SJCRH30 (cell line): ENCODE measurements at places on chromosomes 3 and 15. TPM values are rescaled to one million over a fixed set of nuclear protein-coding genes. Genes with fewer than 3 reads are reported as not detected.

ABHD5 gene
- 7.9 and 11.2 TPM in 2 replicates for total RNA-seq

CATSPER2 gene
- total RNA-seq, result 1.3 and 1.4 TPM in 2 replicates

RAB6B gene
- 0.58 and 1.4 TPM in 2 replicates for total RNA-seq

MINDY2 gene
- total RNA-seq, result 38.3 and 42.3 TPM in 2 replicates

INTS14 gene
- total RNA-seq, result 41.9 and 47.6 TPM in 2 replicates

CCK gene
- not detected in 2 replicates for total RNA-seq

CD200 gene
- total RNA-seq, result not detected in 2 replicates

CHRNA5 gene
- 19.2 and 21.7 TPM in 2 replicates for total RNA-seq

SLC49A4 gene
- total RNA-seq, result 18.6 and 19.8 TPM in 2 replicates

CHCHD4 gene
- 22.5 and 27.0 TPM in 2 replicates for total RNA-seq

ADGRG7 gene
- not detected in 2 replicates for total RNA-seq

GPR27 gene
- total RNA-seq, result not detected in 2 replicates

MYRIP gene
- not detected in 2 replicates for total RNA-seq

LTK gene
- total RNA-seq, result 4.7 and 4.9 TPM in 2 replicates

CD86 gene
- total RNA-seq, result not detected in 2 replicates

RAB43 gene
- 2.5 and 2.9 TPM in 2 replicates for total RNA-seq

P2RY1 gene
- 1.2 and 1.5 TPM in 2 replicates for total RNA-seq

MYEF2 gene
- total RNA-seq, result not detected in 2 replicates

CCDC71 gene
- 16.0 and 19.3 TPM in 2 replicates for total RNA-seq

TNFAIP8L3 gene
- total RNA-seq, result 0.04 and 0.05 TPM in 2 replicates

GOLGA6L9 gene
- total RNA-seq, result 4.7 and 7.3 TPM in 2 replicates

DALRD3 gene
- total RNA-seq, result 6.9 and 7.6 TPM in 2 replicates

LRRC2 gene
- total RNA-seq, result not detected in 2 replicates

FRMD5 gene
- total RNA-seq, result 0.46 and 0.49 TPM in 2 replicates

SLC22A13 gene
- total RNA-seq, result 0.08 and 0.10 TPM in 2 replicates

TGM5 gene
- total RNA-seq, result not detected in 2 replicates

DISP2 gene
- total RNA-seq, result 0.22 and 0.38 TPM in 2 replicates

RASGRF1 gene
- 0.43 and 1.1 TPM in 2 replicates for total RNA-seq

GTF2A2 gene
- total RNA-seq, result 129 and 145 TPM in 2 replicates

TCAIM gene
- 15.2 and 18.3 TPM in 2 replicates for total RNA-seq

STAC gene
- total RNA-seq, result not detected in 2 replicates

SCN11A gene
- 0.02 TPM in 1 of 2 replicates, not detected in the other for total RNA-seq

CA12 gene
- total RNA-seq, result 0.57 and 0.94 TPM in 2 replicates

LMAN1L gene
- not detected in 2 replicates for total RNA-seq

ZNF717 gene
- 6.9 and 9.3 TPM in 2 replicates for total RNA-seq
